ENCODE measurements at places on chromosomes 1 and 21.

GRCh38 chr1:237814319-237814924, 76.3 kb downstream of the ZP4 start:
- no peak for DNase-seq

GRCh38 chr1:16938351-16939321, 16.9 kb downstream of the CROCC start:
- no peak for DNase-seq

DNA sequence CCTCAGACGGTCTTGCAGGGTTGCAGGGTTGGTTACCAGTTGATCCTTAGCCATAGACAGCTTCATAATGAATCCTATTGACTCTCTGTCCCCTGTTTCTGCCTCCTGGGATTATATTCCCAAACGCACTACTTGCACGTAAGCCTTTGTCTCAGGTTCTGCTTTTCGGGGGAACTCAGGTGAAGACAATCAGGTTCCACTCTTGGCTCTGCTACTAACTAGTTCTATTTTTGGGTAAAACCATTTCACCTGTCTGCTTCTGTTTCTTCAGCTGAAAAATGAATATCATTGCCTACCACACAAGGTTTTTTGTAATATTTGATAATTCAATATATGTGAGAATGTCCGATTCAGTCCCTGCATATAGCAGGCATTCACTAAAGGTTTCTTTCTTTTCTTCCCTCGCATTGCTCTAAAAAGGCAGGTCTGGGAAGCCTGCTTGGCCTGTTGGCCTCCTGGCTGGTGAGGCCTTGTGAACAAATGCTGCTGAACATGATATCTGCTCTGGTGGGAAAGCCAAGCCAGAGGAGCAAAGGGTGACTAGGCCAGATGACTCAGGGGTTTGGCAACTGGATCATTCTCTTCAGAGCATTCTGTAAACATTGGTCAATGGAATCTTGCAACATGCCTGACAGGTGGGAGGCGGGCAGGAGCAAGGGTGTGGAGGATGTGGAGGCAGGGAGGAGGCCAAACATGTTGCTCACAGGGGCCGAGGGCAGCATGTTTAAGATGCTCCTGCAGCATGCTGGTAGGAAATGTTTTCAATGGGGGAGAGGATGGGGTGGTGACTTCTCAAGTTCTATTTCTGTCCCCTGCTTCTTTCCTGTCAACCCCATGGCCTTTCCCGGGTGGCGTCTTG, 23.8 kb downstream of the IER5 start:
- peak; percentile 35 for DNase-seq

DNA sequence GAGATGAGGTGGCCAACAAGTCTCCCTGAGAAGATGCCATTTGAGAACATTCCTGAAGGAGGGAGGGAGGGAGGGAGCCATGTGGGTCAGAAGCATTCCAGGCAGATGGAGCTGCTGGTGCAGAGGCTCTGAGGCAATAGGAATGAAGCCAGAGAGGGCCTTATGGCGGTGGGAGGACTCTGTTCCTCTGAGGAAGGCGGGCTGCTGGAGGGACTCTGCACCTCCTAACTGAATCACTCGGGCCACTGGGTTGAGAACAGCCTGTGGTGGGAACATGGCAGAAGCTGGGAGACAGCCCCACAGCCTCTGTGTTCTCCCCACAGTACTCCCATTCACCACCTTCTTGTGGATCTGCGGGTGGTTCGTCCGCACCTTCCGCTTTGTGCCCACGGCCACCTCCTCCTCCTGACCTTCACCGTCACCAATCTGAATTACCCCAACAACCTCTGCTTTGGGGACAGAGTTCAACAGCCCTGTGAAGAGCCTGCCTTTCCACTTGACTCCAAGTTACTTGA, 2.4 kb upstream of the TMEM125 start:
- DNase-seq, result no peak

DNA sequence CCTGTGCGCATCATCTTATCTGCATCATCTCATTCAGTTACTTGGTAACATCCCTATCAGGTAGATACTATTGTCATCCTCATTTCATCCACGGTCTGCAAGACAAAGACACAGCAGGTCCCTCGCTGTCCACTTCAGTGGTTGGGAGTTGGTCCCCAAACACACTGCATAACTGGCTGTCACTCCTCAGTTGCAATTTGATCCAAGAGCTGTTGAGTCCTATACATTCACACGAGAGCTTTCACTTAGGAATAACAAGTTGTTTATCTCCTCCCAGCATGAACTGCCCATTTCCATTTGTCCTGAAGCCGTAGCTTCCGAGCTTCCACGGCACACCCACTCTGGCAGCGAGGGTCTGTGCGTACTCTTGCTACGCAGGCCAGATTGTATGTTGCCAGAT, 472.0 kb downstream of the CAMTA1 start:
- DNase-seq, result no peak

DNA sequence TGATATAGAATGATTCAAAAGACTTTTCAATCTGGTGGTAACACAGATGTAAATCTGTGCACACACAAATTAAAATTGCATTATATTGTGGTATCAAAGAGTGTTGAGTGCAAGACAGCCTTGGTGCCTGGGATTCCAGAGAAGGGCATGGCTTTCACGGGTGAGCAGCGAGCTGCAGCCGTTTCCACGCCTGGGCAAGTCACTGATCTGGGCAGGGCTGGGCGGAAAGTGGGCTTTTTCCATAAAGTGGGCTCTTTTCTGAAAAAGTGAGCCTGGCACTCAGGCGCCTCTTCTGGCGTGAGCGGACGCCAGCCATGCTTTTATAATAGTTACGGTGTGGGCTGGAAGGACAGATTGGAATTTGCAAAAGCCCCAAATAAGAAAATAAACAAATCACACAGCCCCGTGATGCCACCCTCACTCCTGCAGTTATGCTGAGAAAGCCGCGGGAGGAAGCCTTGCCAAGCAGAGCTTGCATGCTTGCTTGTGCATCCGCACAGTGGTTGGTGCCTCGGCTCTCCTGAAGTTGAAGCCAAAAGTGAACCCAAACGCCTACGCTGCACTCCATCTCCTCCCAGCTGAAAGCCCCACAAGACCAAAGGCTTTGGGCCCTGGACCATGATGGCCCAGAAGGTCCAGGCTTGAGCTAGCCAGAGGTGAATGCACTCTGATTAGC, 7.1 kb upstream of the C1orf115 start:
- DNase-seq, result no peak

DNA sequence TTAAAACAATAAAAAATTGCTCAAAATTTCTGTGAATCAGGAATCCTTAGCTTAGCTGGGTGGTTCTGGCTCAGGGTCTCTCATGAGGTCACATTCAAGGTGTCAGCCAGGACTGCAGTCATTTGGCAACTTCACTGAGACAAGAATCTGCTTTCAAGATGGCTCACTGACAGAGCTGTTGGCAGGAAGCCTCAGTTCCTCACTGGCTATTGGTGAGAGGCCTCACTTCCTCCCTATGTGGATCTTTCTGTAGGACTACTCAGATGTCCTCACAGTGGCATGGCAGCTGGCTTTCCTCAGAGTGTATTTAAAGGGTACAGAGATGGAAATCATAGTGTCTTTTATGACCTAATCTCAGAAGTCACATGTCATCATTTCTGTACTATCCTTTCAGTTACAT, 785.7 kb downstream of the ADGRL2 start:
- DNase-seq, result no peak

DNA sequence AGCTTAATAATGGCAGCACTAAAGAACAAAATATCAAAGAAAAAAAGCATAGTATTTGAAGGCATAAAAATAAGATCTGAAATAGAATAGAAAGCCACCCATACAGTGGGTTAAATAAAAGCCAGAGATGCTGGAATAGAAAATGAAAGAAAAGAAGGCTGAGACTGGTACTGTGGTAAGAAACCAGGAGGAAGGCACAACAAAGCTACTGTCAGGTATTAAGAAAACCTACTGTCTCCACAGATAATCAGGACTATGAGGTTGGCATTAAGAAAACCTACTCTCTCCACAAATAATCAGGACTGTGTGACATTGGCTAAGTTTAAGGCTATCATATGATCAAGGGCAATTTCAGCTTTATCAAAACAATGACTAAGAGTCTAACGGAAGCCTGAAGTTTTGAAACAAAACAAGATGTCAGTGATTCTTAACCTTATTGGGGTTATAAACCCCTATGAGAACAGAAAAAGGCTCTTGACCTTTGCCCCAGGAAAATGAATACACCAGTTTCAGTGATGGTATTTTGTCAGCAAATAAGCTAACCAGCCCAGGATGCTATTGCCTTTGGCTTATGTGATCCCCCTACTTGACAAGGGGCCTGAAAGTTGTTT, 24.4 kb downstream of the MCOLN2 start:
- DNase-seq, result no peak

DNA sequence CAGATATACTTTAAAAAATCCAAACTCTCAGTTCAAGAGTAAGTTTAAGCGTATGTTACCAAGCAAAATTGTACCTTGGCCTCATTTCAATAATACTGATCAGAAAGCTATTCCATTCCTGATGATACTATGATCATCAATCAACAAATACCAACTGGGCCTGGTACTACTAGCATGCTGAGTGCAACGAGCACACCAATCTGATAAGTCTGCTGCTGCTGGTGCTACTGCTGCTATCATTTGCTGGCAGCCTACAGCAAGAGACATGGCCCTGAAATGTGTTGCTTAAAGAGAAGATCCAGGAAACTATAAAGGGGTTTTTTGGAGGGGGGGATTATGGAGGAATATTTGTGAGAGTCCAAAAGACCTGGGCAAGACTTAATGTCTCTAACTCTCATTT, 39.7 kb downstream of the NME7 start:
- no peak for DNase-seq

GRCh38 chr1:11535316-11535715, 56.4 kb downstream of the DISP3 start:
- DNase-seq, result no peak

GRCh38 chr21:43637530-43638158, 21.6 kb downstream of the HSF2BP start:
- no peak for DNase-seq

GRCh38 chr1:94298861-94299260, 61.5 kb upstream of the ARHGAP29 start:
- no peak for DNase-seq

DNA sequence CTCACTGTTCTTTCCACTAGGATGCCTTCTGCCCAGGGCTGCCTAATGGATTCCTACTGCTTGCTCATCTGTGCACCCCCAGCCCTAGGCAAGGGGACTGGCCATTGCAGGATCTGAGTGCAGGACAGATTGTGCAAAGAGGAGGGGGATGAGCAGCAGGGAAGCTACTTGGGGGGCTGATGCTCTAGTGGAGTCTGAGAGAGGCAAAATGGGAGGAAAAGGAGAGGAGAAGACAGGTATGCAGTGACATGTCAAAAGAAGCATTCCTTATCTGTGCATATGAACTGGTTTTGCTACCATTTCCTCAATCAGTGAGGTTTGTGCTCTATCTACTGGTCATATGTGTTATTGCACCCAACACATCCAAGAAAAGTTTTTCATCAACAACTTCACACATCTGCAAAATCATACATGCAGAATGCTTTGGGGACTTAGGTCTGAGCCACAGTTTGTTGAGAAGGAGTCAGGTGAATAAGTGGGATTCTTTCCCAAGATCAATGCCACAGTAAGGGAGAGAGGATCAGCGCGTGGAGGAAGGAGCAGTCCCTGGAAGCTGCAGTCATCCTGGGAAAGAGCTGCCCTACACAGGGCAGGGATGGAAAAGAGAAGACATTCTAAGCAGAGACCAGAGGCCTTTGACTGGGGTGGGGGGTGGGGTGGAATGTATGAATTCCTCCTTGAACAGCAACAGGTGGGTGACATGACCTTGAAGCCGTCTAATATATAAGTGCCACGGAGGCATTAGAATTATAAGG, 14.4 kb downstream of the SLC5A9 start:
- DNase-seq, result no peak

DNA sequence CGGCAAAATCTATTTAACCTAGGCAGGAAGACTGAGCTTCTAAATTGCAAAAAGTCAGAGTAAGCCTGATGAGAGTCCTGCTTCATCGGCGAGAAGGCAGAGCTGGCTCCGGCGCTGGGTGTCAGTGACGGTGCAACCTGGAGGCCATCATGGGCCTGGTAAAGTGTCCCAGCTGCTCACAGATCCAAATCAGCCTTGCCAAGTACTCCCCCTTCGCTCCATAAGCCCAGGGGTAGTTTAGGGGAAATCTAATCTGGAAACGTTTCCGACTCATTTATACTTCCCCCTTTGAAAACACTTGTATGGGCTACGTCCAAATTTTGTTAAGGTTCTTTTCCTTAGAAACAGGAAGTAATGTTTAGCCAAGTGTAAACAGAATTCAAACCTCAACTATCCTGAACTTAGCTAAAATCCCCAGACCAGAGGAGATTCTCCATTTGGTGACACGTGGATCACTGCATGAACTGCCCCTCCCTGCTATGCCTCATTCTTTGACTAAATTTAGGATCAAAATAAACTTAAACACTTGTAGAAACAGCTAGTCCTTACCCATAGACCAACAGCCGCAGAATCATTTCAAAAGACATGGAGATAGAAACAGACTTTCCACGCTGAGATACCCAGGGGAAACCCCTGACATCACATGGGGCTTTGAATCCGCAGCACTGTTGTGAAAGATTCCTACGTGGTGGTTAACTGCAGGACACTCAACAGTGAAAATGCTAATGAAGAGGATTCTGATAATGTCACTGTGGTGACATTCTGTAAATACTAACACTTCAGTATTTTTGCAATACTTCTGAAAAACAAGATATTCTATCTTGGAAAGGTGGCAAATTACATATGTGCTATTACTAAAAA, 172.7 kb downstream of the TGFBR3 start:
- peak; percentile 56 for DNase-seq

DNA sequence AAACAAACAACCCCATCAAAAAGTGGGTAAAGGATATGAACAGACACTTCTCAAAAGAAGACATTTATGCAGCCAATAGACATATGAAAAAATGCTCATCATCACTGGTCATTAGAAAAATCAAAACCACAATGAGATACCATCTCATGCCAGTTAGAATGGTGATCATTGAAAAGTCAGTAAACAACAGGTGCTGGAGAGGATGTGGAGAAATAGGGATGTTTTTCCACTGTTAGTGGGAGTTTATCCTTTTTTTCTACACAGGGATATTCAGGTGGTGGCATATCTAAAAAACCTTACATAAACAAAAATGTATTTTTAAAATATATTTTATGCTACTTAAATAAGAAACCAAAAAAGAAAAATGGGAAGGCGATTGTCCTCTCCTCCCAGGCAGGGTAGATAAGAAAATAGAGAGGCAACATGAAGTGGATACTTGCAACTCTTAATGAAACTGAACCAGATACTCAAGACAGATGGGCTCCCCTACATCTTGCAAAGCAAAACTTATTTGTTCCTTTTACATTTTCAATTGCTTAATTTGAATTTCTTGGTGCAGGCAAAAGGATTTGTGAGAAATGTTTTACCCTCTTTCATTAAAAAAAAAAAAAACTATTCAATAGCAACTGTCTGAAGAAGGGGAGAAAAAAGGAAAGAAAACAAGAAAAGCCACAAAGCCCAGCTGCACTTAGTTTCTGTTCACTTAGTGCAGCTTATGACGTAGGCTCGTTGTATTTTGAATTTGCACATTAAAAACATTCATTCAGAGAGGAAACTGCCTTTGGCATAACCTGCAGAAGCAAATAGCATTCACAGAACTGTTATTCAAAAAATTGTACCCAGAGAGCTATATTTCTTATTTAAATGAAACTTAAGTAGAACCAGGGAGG, 36.9 kb upstream of the RGS1 start:
- peak; percentile 77 for DNase-seq

All from CD4-positive, alpha-beta T cell treated with Interferon alpha-2 for 1 hour (primary cell).